Iris pigment epithelial cell (primary cell): ENCODE measurements at places on chromosomes 6 and 20.
A peak's percentile ranks its signal among the peaks of the same experiment; 100 is the strongest.

DNA sequence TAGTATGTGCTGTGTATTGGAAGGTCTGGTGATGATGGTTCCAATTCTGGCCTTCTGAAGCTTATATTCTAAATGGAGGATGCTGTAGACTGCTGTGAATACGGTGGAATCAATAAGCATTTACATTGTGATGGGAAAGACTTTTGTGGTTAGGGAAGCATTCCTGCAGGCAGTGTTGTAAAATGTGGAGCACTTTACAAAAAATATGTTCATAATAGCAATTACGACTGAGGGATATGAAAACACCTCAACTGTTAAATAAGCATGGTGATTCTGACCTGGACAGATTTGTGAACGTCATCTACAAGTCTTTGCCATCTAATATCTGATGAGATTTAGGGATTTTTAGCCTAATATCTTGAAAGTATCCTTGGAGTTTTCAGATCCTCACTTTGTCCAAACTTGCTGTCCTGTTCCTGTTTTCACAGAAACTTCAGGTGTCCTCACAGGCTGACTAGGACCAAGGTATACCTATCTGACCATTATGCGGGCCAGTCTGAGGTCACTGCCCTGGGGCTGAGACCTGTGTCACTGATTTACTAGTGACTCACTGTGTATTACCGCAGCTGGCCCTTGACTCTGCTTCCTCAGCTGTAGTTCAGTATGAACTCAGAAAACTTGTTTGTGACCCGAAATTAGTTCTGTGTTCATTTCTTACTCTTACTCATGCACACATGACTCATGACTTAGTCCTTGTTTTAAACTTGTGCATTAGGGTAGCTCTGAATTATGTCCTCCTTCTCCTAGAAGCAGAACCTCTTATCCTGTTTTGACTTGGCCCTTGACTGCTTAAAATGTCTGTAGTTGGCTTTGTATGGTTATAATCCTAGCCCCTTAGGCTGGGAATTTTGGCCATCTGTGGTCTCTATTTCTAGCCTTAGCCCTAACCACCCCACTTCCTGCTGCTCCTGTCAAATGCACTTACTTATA is 343.0 kb downstream of the CDKAL1 start:
- peak; percentile 98 for DNase-seq

DNA sequence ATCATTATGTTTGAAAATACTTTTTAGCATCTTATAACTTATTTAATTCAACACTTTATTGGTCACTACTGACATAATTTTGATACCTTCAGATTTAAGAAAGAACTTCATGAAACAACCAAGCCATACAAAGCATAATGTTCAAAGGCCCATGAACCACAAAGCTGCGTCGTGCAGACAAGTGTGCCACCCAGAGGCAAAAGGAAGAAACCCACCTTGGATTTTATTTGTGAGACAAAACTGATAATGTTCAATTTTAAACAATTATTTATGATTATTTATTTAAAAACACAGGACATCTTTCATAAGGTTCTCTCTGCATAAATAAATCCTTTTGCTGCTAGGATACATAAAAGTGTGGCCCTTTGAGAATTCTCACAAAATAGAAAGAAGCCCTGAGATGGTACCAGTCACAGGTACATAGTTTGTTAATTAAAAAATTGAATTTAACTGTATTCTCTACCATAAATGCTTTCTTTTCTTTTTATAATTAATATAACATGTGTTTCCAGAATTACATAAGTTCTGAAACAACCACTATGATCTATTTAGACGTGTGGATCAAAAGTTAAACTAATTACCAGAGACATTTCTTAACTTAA is 143.7 kb downstream of the RALGAPA2 start:
- peak; percentile 46 for DNase-seq

- peak; percentile 49 for DNase-seq
Measured at GRCh38 chr20:43492101-43492500, 15.4 kb upstream of the L3MBTL1 start.

DNA sequence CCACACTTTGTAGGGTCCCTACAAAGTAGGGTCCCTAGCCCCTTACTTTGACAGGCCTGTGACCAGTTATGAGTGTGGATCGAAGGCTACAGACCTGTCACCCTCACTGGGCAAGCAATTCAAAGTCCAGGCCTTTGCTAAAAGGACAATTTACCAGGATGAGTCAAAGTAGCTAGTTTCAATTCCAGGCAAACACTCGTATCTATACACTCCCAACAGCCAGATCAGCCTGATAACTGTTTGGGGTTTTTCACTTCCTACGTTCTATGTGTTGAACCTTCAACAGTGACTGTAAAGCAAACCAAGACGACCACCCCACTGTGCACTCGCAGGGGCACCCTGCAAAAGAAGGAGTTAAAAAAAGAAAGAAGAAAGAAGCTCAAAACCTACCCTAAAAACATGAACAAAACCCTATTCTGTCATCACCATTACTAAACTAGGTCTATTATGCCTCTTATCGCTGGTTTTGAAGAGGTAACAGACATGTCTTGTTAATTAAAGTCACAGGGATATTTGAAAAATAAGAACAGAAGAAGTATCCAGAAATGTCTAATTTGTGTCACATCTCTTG is 3.2 kb downstream of the GFOD1 start:
- DNase-seq: no peak

DNA sequence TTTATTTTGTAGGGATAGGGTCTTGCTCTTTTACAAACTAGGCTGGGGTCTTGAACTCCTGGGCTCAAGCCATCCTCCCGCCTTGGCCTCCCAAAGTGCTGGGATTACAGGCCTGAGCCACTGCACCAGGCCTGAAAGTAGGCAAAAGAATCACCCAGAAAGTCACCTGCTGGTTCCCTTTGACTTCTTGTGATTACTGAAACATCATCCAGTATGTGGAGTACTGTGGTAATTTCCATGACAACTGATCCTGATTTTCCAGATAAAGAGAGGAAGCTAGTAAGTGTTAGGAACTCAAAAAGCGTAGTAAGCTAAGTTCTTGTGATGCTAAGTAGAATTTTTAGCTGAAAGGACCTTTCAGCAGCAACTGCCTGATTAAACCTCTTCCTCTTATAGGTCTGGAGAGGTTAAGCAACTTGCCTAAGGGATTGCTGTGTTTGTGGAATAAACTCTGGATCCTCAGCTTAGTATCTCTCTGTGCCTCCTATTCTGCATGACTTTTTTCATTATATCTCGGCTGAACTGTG is 16.8 kb downstream of the RALY start:
- DNase-seq: no peak
